ENCODE measurements at places on chromosomes 12 and 14. TPM values are rescaled to one million over a fixed set of nuclear protein-coding genes. Genes with fewer than 3 reads are reported as not detected.

DNAJC22 gene
- total RNA-seq: 0.10 TPM

INSM2 gene
- not detected for total RNA-seq

DCAF4 gene
- 8.4 TPM for total RNA-seq

KRT73 gene
- total RNA-seq: not detected

DNA sequence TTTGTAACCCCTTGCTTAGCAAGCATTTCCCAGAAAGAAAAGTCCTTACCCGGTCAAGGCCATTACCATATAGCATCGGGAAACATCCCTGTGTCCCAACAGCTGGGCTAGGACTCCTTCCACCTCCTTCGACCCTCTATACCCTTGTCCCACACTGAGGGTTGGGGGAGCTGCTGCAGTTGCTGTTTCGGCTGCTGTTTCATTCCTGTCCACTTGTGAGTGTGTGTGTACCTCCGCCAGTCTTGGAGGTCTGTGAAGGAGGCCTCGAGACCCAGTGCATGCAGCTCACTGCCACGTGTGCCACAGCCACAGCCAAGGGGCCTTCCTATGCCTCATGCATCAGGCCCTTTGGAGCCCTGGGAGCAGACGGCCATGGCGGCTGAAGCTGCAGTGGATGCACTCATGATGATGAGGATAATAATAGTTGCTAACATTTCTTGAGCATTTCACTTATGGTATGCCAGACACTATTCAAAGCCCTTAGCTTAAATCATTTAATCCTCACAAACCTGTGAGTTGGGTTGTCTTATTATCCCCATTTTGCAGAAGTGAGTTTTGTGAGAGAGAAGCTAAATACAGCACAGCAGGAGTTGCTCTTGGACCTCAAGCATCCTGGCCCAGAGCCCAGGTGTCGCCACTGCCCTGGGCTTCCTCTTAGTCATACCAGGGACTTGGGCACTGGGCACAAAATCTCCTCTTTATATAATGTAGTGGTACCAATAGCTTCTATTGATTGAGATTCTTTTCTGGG, 156.5 kb downstream of the PRKCH start:
- DNase-seq: peak; percentile 86

DNA sequence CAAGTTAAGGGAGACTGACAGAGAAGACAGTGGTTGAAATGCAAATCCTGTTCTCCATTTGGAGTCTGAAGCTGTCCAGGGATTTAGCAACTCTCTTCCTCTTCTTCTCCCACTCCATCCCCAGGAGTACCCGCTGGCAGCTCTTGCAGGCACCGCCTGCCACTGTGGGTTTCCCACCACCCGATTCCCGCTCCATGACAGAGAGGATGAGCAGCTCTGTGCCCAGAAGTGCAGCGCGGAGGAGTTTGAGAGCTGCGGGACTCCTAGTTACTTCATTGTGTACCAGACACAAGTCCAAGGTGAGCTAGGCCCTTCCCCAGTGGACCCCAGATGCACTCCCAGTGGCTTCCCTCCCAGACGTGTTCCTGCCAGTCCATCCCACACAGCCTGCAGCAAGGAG, 97.8 kb downstream of the WSCD2 start:
- no peak for DNase-seq

DNA sequence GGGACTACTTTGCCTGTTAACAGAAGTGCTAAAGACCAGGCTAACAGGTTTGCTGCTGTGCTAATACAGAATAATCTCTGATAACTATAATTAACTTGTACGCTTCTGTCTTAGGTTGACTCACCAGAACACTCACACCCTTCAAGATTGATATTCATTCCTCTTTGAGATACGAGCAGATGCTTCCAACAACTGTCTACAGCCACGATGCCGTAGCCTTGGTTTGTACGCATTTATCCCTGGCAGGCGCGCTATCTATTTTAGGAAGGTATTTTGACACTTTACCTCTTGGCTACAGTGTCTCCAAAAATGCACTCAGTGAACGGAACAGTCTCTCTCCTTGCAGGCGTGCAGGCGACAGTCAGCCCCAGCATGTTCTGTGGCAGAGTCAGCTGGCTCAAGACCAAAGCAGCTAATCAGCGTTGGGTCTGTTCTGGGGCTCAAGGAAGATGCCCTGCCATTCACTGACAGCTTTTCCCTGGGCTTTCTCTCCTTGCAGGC, 146.4 kb upstream of the PRICKLE1 start:
- DNase-seq: peak; percentile 81

DNA sequence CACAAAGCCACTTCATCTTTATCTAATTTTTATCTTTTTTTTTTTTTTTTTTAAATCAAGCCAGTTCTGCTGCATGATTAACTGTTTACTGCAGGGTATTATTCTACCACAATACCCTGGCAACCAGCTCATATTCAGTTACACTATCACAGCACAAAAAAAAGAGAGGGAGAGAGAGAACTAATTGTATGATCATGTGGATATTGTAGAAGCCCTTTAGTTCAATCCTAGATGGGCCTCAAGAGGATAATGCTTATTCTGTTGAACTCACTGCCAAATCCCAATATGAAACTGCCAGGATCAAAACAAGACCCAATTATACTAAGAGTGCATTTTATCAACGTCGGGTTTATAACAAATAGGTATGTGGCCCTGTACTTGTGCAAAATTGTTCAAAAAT, 51.5 kb downstream of the MED13L start:
- DNase-seq: no peak

- no peak for DNase-seq
Observed at GRCh38 chr12:1324910-1325309, 269.5 kb downstream of the FBXL14 start.

Data from left ventricle myocardium superior (tissue), 1 donor.